ENCODE measurements at places on chromosomes 7 and 10.

GRCh38 chr10:56662765-56663447, 301.8 kb upstream of the ZWINT start:
- no peak for DNase-seq

- no peak for DNase-seq
These were observed 214.3 kb downstream of the ELMO1 start for GRCh38 chr7:37234334-37234733.

DNA sequence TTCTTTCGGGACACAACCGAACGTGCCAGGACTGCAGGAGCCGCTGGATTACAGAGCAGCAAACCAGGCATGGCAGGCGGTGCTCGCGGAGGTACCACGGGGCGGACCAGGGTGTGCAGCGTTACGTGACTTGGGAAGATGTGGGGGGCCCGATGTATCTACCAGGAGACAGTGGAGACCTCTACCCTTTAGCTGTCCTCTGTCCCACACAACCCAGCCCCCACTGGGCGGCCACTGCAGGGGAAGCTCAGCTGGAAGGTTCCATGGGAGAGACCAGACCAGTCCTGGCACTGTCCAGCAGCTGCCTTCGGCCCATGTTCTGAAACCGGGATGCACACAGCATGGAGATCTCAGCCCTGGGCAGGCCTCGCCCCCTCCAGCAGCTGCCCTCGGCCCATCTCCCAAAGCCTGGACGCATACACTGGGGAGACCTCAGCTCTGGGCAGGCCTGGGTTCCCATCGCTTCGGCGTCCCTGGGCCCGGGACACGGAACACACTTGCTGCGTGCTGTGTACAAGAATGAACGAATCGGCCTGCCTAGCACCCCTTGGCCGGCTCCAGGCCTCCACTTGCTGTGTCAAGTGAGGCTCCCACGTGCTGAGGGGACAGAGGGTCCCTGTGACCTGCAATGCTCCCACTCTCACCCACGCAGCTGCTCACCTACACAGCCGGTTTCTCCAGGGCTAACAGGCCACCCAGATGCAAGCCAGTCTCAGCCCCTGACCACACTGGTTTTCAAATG, 177.4 kb downstream of the ELFN1 start:
- DNase-seq, result no peak

- peak; percentile 53 for DNase-seq
These were observed 74.0 kb upstream of the CUX1 start for GRCh38 chr7:101743241-101743994.

GRCh38 chr7:33719059-33719581, 186.2 kb upstream of the BMPER start:
- DNase-seq, result no peak

DNA sequence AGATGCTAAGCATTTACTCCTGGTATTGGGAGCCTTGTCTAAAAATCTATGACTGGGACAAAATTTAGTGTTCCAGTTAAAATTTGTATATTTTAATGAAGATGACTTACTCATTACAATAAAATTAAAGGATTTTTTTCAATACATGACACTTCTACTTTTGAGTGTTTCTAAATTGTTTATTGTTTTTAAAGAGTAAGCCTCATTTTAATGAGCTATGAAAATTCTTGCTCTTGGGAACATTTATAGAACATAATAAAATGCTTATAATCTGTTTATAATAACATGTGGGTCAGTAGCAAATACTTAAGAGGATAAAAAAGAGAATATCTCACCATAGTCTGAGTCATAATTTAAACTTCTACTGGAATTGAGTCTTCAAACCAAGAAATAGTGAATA, 149.5 kb downstream of the PLCE1 start:
- no peak for DNase-seq

- DNase-seq, result no peak
These were observed 70.0 kb downstream of the AMPH start for GRCh38 chr7:38561166-38561565.

GRCh38 chr10:33113466-33113865, 155.4 kb upstream of the ITGB1 start:
- no peak for DNase-seq

DNA sequence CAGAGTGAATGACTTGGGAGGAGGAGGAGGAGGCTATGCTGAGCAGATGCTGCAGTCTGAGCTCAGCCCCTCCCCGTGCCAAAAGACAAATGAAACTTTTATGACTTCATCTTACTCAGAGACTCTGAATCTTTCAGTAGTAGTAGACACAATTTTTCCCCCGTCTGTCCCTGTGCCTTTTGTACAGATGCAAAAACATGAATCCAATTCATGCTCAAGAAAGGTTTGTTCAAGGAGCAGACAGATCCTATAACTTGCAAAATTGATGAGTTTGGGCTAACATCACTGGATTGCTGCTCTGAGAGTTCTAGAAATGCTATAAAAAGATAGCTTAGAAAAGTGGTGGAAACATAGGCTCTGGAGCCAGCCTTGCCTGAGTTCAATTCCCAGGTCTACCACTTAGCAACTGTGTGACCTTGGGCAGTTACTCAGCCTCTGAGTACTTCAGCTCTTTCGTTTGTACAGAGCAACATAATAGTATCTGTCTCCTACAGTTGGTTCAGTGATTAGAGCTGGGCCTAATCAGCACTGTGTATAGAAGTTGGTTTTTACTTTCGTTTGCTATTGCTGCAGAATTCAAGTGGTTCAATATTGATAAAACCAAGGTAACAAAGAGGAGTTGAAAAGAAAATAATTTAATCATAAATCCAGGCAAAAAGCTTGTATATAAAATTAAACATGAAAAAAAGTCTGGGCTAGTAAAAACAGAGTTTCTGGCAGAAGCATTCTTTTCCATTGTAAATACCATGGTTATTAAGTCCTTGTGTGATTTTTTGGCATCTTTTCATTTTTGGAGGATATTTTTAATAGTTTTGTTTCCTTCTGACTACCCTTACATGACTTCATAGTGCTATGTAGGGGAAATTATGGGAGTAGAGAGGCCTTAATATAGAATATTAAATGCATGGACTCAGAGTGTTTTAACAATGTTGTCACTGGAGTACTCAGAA, 174.2 kb upstream of the ZNF32 start:
- no peak for DNase-seq

DNA sequence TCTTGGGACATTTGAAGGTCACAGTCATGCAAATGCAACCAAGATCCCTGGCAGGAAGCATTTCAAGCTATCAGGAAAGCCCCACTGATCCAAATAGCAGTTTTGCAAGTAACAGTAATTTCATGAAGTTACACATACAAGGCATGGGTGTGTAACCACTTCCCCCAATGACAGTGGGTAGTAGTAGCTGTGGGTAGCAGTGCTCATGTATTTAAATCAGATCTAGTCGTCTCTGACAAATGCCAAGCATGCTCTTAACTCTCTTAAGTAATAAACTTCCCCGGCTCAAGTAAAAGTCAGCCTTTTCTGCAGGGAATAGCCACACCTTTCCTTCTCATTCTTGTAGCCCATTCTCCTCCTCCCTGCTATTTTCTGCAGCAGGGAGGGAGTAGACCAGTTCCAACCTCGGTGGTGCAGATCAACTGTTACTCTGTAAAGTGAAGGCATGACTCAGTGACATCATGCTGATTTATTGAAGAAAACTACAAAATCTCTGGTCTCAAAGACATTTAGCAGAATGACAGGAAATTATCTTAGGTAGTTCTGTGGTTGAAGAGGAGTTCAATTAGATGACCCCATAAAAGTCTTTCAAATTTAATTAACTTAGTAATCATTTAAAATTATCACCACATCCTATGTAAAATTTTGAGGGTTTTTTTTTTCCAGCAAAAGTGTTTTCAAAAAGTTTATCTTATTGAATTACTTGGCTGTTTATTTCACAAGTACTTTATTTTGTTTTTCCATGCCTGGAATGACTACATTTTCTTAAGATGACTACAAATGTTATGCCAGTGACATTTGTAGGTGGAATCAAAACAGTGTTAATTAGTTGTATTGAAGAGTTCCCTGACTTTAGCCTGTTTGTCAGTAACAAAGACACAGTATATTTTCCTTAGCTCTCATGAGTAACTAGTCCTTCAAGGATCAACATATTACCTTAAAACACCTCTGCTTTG, 568.3 kb downstream of the INHBA start:
- no peak for DNase-seq

DNA sequence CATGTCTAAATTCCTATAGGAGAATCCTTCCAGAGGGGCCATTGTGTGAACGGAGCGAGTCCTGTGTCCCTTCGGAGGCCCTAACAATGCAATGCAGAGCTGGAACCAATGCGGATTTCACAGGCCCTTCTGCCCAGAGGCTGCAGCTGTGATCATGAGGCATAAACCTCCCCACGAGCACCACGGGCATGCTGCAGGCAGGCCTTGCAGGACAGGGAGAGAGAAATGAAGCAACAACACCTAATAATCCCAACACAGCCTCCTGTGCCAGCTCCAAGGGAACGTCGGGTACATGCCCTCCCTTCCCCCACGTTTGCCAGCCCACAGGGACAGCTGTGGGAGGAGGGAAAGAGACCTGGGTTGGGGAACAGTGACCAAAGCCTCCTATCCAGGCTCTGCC, 74.4 kb downstream of the TNS3 start:
- no peak for DNase-seq

DNA sequence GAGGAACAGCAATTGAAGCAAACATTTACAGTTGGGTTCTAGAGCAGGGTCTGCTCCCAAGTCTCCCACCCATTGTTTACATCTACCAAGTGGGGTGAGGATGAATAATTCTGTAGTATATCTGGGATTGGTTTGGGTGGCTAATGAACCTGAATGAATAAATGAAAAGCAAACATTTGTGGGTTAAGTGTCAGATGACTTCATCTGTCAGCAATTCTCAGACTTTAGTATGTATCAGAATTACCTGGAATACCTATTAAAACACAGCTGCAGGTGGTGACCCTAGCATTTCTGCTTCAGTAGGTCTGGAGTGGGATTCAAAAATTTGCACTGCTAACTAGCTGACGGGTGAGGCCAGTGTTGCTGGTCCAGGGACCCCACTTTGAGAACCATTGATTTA, 18.0 kb upstream of the NPVF start:
- DNase-seq, result no peak

- DNase-seq, result no peak
These were observed 124.1 kb upstream of the EFCAB10 start for GRCh38 chr7:105705427-105705826.

DNA sequence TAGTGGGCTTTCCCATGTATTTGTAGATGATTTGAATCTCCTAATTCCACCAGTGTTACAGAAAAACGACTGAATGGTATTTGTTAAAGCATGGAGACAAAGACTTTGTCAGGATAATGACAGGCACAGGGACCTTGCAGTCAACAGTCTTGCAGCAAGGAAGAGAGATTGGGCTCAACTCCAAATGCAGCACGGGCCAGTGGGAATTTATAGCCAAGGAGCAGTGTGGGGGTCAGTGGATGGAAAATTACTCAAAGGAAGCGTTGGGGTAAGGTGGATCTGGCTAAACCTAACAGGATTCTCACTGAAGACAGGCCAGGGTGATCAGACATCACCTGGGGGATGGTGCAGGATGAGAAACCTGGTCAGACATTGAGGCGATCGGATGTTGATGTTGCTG, 24.3 kb downstream of the CPVL start:
- DNase-seq, result no peak

DNA sequence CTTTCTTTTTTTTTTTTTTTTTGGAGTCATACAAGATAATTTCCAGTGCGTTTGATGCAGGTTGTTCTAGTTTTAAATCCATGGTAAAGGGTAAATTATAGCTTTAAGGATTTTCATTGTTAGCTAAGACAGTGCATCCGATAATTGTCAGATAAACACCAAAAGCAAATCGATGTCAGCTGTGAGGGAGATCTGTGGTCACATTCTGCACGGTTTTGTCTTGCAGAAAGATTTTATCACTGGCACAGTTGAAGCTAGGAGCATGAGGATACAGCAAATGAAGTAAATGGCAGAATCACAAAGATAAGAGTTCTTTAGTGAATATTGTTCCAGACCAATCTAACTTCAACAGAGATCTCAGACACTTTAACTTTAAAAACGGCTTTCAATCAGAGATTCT, 648.8 kb upstream of the COBL start:
- no peak for DNase-seq

DNA sequence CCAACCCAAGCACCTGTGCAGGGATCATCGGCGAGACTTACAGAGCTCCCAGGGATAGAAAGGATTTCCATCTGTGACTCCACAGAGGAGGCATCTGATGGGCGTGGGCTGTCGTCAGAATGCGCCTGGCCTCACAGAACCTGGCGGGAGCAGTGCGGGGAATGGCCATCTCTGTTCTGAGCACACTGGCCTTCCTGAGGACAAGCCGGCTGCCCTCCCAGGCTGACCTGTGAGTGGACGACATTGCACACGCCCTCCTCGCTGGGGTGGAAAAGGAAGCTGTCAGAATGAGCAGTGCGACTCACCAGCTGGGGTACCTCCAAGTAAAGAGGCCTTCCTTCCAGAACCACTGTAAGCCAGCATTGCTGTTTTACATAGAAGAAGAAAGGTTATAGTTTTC, 234.6 kb upstream of the PITRM1 start:
- no peak for DNase-seq

DNA sequence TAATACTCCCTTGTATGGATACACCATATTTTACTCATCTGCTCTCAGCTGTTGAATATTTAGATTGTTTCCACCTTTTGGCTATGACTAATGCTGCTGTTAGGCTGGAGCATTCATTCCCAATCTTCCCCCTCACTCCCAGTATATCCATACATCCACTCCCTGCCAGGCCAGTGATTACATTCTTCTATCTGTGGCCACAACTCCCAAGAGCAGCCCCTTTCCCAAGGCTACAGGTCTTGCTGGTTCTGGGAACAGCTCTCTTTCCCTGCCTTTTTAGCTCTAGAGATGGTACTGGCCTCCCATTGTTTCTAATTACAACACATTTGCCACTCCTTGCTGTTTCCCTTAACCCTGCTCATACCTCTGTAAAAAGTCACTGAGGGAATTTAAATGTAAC, 28.2 kb downstream of the SFR1 start:
- no peak for DNase-seq

DNA sequence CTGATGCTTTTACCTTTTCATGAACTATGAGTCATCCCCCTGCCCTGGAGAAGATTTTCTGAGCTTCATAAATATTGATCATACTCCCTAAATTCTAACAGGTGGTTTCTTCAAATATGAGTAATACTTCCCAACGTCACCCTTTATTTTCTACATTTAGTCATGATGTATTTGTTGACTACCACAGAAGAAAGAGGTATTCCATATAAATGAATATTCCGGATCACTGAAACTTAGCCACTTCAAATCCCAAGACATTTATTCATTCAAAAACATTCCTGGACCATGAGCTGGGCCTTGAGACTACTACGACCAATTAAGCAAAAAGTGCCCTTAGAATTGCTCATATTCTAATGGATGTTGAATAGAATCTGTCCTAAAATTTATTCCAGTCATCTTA, 395.8 kb upstream of the NPVF start:
- DNase-seq, result no peak

DNA sequence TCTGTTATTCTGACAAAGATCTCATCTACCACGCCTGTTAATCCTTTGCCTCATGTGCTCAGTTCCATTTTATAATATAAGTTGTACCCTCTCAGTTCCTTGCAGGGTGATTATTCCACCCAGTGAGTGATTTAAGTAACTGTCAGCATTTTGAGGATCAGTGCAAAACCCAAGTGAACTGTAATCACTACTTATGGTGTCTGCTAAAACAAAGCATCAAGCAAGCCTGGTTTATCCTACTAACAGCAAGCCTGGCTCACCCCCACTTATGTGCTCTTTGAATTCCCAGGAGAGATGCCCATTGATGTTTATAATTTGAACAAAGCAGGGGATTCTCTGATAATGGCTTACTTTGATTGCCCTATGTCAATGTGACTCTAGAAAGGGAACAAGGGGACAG, 186.8 kb upstream of the LRGUK start:
- DNase-seq, result no peak

- DNase-seq, result no peak
These were observed 58.4 kb downstream of the JCAD start for GRCh38 chr10:30000802-30001571.

GRCh38 chr10:115514895-115515294, 421.7 kb downstream of the ATRNL1 start:
- DNase-seq, result no peak
